NCI-H2029 treated with DMSO at 0.1 percent for 48 hours (cell line): ENCODE measurements at places on chromosomes 13 and 19.

- DNase-seq: no peak
Observed at GRCh38 chr13:80906860-80907259, 565.9 kb upstream of the SPRY2 start.

GRCh38 chr19:925087-925525, 729 bp upstream of the ARID3A start:
- no peak for DNase-seq

- DNase-seq: peak; percentile 44
Observed at GRCh38 chr19:55643003-55643886, at the start of gene ZNF581. Gene ZNF581, plus strand, starts transcription at chr19:55643649. Its CDS starts 923 bp downstream, at chr19:55644572.

DNA sequence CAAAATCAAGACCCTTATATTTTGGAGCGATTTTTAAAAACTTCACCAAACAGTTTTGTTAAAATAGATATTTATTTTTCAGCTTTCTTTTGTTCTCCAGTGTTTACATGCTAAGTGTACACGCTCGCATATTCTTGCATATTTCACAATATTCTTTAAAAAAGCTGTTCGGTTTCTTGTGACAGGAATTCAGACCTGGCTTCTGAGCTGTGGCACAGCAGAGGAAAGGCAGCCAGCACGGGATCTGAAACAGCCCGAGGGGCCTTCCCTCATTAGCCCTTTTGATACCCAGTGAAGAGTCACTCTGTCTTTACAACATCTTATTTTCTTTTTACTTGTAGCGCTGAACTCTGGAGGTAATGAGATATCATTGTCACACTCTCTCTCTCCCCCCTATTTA, 234.0 kb downstream of the B3GLCT start:
- DNase-seq: no peak

DNA sequence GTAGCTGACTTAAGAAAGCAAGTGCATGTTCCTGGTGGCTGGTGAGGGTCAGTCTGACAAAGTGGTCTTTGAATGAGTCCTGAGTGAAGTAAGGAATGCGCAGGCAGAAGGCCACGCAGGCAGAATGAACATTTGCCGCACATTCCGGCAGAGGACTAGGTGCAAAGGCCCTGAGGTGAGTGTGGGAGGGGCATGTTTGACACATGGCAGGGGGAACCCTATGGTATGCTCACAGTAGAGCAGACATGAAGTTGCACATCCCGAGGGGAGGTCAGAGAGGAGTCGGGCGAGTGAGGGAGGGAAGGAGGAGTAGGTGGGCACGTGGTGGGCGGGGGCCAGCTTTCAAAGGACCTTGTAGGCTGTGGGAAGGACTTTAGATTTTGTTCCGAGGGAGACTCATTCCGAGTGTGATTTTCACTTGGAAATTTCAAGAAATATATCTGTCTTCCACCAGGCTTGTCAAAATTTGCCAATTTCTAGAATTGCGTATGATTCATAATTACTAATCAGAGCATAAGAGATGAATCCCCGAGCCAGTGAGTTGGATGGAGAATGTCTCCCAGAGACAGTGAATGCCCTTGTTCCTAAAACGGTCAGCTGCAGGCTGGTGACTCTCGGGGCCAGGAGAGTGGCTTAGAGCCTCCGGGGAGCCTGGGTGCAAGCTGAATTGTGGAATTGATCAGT, 40.3 kb downstream of the ERICH6B start:
- no peak for DNase-seq

DNA sequence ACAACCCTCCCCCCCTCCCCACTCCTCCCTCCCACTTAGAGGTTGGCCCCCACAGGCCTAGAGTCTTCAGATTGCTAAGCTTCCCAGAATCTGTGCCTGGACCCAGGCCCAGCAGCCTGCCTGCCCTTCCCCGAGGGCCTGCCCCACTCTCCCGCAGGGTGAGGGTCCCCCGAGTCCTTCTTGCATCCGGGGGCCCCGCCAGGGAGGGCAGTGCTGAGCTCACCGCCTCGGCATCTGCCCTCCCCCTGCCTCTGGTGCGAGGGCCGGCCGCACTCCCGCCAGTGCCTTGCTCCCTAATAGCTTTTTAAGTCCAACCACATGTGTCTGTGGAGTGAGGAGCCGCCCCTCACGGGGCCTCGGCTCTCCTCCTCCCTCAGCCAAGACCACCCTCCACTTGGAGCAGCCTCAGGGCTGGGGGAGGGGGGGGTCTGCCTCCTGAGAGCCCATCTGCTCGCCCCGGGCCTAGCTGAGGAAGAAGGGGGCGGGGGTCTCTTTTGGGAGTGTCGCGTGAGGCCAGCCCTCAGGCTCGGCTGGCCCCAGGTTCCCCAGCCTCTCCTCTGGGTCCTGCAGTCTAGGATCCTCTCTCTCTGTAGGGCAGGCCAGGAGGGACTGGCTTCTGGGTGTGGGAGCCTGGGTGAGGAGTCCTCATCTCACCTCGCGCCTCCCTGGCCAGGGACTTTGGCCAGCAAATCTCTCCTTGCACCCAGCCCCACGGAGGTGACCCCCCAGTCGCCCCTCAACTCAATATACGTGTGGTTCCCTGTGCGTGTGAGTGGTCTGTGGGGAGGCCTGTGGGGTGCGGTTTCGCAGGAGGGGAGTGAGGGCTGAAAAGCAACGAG, 47.2 kb downstream of the LYL1 start:
- DNase-seq: no peak

DNA sequence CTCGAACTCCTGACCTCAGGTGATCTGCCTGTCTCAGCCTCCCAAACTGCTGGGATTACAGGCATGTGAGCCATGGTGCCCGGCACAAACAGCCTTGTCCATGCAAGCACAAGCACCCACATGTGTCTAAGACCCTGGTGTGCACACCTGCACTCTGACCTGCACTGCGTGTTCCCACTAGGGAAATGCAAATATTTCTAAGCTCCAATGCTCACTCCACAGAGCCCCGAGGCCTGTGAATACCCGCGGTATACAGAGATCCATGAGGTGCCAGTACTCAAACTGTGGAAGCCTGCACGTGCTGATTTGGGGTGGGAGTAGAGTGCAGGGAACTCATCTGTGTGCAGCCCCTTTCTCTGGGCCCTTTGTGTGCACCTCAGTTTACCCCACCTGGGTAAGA, 14.7 kb downstream of the GADD45B start:
- no peak for DNase-seq

- no peak for DNase-seq
Observed at GRCh38 chr13:94296471-94296870, 183.0 kb downstream of the DCT start.

GRCh38 chr19:49506575-49507105, 5.8 kb upstream of the FCGRT start:
- DNase-seq: peak; percentile 28

GRCh38 chr19:44282846-44283245, 22.0 kb downstream of the ZNF235 start:
- DNase-seq: no peak
